Upper lobe of left lung (tissue), 6 donors: ENCODE measurements at places on chromosomes 1 and 21. TPM values are rescaled to one million over a fixed set of nuclear protein-coding genes. Genes with fewer than 3 reads are reported as not detected.

DNA sequence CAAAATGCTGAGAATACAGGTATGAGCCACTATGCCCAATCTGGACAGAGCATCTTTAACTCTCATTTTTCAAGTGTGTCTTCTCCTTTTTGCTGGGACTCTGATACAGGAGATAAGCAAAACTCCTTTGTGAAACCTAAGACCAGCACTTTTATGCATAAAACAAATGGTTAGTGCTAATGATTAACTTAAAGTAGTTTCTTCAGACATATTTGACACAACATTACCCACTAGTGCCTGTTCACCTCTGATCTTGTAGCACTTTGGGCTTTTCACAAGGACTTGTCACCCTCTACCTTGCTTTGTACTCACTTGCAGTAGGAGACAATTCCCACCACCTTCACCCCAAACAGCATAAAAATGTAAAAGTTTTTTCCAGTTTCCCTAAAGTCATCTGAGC, 216.3 kb downstream of the RGS7 start:
- no peak overlapping the region for H3K4me3 ChIP-seq
- no peak overlapping the region for H3K27ac ChIP-seq
- no peak for DNase-seq
- no peaks in the 10 kb centered on the region for H3K4me1 ChIP-seq

DNA sequence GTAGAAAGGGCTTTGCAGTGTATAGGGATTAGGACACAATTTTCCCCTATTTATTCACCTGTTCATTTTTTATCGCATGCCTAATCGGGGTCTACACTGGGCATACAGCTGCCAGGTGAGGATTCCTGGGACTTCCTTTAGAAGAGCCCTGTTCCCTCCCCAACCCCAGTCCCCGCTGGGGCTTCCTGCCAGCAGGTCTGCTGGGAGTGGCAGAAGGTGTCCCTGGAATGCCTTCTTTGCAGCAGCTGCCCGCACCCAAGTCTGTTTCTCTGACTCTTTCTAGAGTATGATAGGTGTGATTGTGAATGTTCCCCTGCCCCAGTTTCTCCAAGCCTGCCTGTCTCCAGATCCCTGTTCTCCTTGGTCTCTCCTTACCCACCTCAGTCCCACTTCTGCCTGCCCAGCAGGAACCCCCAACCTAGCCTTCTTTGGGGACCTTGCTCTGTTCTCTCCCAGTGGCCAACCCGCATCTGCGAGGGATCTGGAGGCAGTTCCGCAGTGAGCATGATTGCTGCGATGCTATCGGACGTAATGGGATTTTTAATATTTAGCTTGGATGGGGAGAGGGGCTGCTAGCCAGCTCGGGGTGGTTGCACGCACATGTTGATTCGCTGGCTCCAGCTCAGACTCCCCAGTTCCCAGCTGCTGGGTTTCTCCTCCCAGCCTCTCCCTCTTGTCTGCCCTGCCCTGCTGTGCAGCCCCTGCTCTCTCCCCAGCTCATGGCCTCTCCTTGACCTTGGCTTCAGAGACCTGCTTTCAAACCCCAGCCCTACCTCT, 79.8 kb downstream of the EPHB2 start:
- no peaks in the 10 kb centered on the region for H3K27me3 ChIP-seq
- H3K36me3 ChIP-seq = no peaks in the 10 kb centered on the region
- H3K4me1 ChIP-seq = peaks cover 10% of the 10 kb centered on the region
- DNase-seq = no peak
- H3K27ac ChIP-seq = peak overlapping the region; percentile 10

DNA sequence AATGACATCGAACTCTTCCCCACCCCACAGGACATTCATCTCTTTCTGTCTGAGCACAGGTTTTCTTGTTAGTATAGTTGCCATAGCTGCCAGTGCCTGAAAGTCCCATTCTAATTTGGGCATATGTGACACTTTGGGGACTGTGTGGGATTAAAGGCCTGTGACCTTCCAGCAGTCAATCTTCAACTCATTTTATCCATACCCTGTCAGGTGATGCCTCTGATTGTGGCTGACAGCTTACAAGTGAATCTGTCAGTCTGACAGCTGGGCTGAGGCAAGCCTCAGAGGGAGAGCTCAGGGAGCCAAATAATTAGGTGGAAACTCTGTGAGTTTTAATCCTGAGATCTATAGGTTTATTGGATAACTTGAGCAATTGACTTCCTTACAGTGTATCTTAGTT, 29.6 kb downstream of the ZCCHC17 start:
- DNase-seq = no peak
- H3K27ac ChIP-seq = no peak overlapping the region
- no peak overlapping the region for H3K4me3 ChIP-seq
- H3K4me1 ChIP-seq = no peaks in the 10 kb centered on the region
- H3K27me3 ChIP-seq = no peaks in the 10 kb centered on the region

The ALPL gene
- 85.0 TPM for total RNA-seq

- no peaks in the 10 kb centered on the region for H3K27me3 ChIP-seq
- H3K36me3 ChIP-seq = peaks cover 42% of the 10 kb centered on the region
- DNase-seq = no peak
- H3K4me3 ChIP-seq = no peak overlapping the region
Measured at GRCh38 chr1:225915538-225915991, 8.5 kb downstream of the PYCR2 start.

The RGS8 gene
- 0.20 TPM for total RNA-seq

DNA sequence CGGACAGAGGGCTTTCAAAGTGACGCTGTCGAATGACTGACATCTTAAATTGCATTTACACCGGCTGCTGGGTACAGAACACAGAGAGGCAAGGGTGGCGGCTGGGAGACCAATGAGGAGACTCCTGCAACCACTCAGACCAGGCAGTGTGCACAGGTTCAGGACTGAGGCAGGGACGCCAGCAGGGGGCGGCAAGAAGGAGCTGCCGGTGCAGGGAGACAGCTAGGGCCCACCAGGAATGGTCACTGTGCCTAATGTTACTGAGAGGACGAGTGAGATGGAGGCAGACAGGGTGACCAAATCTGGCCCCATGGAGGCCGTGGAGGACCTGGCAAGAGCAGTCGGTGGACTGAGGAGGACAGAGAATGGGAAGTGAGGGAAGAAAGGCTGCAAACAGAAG, 23.5 kb downstream of the GLIS1 start:
- no peak for DNase-seq
- H3K36me3 ChIP-seq = no peaks in the 10 kb centered on the region
- no peak overlapping the region for H3K4me3 ChIP-seq
- H3K27ac ChIP-seq = no peak overlapping the region
- no peaks in the 10 kb centered on the region for H3K4me1 ChIP-seq

The TFF2 gene
- not detected for total RNA-seq

The MARK1 gene
- 3.6 TPM for total RNA-seq

GRCh38 chr1:173084292-173084691, 33.6 kb upstream of the TNFSF18 start:
- no peaks in the 10 kb centered on the region for H3K36me3 ChIP-seq
- no peak overlapping the region for H3K27ac ChIP-seq
- no peak for DNase-seq
- H3K4me3 ChIP-seq = no peak overlapping the region

The UTS2 gene
- not detected for total RNA-seq

GRCh38 chr1:239833723-239834122, 258.0 kb upstream of the FMN2 start:
- no peaks in the 10 kb centered on the region for H3K36me3 ChIP-seq
- H3K4me3 ChIP-seq = no peak overlapping the region
- no peak for DNase-seq
- H3K27me3 ChIP-seq = no peaks in the 10 kb centered on the region
- H3K27ac ChIP-seq = no peak overlapping the region

GRCh38 chr1:81695741-81696140, 105.0 kb upstream of the ADGRL2 start:
- peak overlapping the region; percentile 51 for H3K27ac ChIP-seq
- H3K4me3 ChIP-seq = no peak overlapping the region
- H3K36me3 ChIP-seq = no peaks in the 10 kb centered on the region
- peaks cover 3% of the 10 kb centered on the region for H3K4me1 ChIP-seq
- no peak for DNase-seq
- H3K27me3 ChIP-seq = no peaks in the 10 kb centered on the region

DNA sequence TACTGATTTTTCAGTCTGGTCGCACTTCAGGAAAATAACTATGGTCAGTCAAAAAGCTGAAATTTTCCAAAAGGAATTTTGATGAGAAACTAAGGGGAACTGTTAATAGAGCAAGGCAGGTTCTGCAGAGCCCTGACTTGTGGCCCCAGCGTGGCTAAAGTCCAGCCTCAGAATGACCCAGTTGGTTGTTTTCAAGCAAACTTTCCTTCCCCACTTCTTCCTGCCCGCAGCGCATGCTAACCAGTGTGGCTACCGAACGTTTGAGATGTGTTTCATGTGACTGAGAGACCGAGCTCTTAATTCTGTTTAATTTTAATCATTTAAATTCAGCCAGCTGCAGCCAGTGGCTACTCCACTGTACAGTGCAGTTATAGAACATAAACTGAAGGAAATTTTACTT, 6.2 kb upstream of the IL10RB start:
- peaks cover 7% of the 10 kb centered on the region for H3K36me3 ChIP-seq
- DNase-seq = no peak
- no peak overlapping the region for H3K4me3 ChIP-seq
- no peak overlapping the region for H3K27ac ChIP-seq

- no peak overlapping the region for H3K4me3 ChIP-seq
- H3K36me3 ChIP-seq = no peaks in the 10 kb centered on the region
- peak overlapping the region; percentile 52 for H3K27ac ChIP-seq
- H3K27me3 ChIP-seq = no peaks in the 10 kb centered on the region
- peak; percentile 33 for DNase-seq
Measured at GRCh38 chr1:225611537-225612223, 41.2 kb downstream of the ENAH start.

DNA sequence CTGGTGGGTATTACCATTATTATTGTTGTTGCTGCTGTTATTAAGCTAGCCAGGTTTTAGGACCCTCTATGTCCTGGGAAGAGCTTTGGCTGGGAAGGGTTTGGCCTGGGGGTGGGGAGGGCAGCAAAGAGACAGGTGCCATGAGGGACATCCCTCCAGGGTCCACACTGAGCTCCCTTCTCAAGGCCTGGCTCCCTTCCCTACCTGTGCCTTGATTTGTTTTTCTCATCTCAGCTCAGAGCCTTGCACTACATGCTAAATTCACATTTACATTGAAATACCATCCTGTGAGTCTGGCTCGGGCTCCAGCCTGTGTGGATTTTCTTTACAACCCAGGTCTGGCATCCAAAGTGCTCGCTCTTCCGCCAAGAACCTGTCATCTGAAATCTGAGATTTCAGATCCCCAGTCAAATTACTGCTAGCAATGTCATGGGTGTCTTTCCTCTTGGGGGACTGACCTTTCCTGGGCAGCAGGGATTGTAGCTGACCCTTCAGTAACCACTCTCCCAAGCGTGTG, 536.3 kb downstream of the PTPRU start:
- no peak for DNase-seq
- H3K27me3 ChIP-seq = no peaks in the 10 kb centered on the region
- no peaks in the 10 kb centered on the region for H3K36me3 ChIP-seq
- no peaks in the 10 kb centered on the region for H3K4me1 ChIP-seq
- H3K27ac ChIP-seq = no peak overlapping the region
- H3K4me3 ChIP-seq = no peak overlapping the region

DNA sequence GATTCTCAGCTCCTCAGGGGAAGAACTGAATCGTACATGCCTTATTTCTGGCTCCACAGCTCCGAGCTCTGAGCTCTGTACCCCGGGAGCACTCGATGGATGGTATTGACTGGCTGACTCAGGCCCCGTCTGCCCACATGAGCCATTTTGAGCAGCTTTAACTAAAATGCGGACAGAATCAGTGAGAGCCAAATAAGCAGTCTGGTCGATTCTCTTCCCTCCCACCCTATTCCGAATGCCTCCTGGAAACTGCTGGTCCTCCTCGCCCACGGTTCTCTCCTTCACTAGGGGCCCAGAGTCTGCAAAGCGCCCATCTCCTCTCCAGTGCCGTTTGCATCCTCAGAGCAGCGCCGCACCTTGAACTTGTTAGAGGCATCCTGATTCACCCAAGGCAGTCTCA, 125.9 kb upstream of the IRF2BP2 start:
- DNase-seq = no peak
- no peak overlapping the region for H3K4me3 ChIP-seq
- H3K27me3 ChIP-seq = no peaks in the 10 kb centered on the region
- H3K36me3 ChIP-seq = no peaks in the 10 kb centered on the region

DNA sequence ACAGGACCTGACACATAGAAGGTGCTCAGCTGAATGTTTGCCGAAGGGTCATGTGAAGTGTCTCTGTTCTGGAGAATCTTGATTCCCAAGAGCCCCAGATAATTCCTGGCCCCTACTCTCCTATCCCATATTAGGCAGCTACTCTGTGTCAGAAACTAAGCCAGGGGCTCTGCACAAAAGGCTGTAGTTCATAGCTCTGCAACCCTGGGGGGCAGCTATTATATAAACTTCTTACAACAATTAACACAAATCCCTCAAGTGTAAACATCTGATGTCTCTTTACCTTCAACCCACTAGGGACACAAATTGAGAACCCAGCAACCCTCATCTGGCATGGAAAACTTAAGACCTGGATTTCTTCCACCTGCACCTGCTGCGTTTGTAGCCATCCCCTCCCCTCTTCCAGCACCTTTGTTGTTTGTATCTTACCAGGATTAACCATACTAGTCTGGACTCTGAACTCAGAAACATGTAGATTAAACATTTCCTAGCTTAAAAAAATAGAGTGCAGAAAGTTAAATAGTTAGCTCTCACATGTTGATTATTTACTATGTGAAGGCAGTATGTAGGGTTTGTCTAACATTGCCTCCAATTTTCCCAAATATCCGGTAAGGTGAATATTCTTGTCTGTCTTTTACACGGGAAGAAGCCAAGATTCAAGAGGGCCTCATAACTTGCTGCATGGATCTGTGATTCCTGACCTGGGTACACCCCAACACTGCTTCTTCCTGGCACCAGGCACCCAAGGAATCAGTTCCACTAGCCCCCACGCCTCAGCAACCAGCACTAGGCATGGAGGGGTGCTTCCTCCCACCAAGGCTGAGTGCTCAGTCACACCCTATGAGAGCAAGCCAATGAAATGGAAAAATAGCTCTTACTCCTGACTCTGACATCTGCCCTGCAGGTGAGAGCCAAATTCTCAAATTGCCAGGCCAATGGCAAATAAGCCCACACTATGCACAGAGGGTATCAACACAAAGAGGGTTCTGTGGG, 220.7 kb upstream of the HOOK1 start:
- H3K4me1 ChIP-seq = peaks cover 5% of the 10 kb centered on the region
- H3K27me3 ChIP-seq = no peaks in the 10 kb centered on the region
- H3K36me3 ChIP-seq = no peaks in the 10 kb centered on the region
